Jurkat, Clone E6-1 (cell line): ENCODE measurements at places on chromosomes 6 and 20.

DNA sequence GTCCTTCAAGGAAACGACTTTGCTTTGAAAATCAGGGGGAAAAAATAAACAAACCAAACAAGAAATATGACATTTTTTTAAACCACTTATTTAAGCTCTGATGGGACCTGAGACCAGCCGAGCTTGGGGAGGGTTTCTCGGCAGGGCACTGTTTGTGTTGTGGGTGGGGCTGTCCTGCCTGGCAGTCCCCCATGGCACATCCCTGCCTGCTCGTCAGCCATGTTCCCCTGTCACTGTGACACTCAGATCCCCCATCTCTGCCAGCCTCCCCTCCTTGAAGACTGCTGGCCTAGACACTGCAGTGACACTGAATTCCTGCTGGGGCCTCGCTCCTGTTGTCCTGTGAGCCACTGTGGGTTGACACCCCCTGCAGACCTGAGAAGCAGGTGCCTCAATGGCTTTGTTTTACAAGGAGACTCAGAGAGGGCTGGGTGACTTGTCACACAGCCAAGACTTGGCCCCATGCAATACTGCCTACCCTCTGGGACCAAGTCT, 95.1 kb upstream of the PTPN1 start:
- DNase-seq = no peak

DNA sequence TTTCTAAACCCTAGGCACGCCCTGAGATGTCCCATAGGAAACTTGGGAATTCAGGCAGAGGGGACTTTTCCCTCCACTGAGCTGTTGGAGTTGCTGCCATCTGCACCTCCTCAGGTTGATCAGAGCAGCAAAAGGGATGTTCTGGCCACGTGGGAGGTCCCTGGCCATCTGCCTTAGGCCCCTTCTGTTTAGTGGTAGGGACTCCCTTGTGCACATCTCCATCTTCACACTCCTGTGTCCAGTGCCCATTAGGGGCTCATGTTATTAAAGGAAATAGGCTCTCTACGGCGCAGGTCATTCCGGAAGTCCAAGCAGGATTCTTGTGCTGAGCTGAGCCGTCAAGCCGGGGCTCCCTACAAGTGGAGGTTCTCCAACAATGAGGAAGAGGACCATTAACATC, 237.8 kb upstream of the RIN2 start:
- DNase-seq = no peak

DNA sequence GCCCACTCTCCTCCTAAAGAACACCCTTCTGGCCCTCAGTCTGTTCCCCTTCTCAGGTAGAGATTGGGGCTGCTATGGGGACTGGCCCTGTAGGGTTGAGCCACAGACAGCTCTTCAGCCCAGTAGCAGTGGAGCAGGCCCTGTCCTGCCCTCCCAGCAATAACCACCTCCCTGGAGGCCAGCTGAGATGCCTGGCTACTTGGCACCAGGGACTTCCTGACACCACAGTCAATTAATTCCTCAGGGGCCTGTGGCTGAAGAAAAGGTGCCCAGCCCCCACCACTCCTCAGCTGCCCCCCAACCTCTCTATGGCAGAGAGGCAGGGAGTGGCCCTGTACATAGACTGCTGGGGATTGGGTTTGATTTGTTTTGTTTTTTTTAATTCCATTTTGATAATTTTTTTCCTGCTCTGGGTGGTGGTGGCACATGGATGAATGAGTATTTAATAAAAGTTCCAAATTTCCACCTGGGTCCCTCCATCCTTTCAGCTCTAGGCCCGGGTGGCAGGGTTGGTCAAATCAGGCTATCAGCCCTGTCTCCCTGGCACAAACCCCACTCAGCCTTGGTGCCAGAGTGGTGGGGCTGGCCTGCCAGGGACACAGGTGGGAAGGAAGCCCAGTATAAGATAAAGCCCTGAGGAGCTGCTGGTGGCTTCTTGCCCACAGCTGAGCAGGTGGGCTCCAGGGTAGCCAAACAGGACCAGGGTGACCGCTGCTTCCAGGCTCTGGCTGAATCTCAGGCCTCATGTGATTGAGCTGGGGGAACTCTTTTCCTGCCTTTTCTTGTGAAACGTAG, 1.9 kb upstream of the DEF6 start:
- no peak for DNase-seq

GRCh38 chr20:15924556-15924955, 648.7 kb downstream of the KIF16B start:
- DNase-seq = no peak

DNA sequence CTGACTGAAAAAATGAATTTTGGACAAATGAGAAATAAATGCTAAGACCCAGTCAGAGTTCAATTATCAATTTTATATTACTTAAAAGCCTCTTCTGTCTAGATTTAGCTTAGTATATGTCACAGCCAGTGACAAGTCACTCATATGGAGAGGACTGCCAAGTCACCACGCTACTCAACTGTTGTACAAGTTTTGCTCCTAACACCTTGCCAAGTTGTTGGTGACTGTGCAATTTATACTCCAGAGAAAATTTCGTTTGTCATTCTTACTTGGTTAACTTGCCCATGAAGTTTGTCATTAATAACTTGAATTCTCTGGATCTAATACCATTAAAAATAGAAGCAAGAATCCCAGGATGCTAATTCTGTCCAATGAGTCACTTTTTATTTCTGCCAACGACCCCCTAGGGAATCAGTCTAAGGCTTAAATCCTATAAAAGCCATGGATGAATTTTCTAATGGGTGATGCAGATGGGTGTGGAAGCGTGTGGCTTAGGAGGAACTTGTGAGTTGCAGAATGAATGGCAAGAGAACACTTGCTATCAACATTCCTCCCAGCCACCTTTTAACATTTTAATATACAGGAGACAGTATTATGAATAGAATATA, 30.4 kb upstream of the FBXO30 start:
- no peak for DNase-seq

DNA sequence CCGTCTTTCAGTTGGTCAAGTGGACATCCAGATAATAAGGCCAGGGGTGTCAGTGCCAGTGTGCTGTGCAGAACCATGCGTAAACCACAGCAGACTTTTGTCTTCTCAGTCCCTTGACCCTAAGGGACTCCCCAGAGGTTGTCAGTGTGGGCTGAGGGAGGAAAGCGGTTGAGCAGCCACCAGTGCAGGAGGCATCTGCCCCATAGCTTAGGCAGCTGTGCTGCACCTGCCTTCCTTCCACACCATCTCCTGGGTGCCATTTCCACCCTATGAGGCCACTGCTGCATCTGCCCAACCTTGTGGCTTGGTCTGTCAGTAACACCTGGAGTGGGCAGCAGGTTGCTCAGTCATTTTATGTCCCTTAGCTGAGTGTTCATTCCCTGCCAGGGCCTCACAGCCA, 26.0 kb downstream of the PRPF6 start:
- DNase-seq = no peak

- no peak for DNase-seq
These were observed 5.0 kb downstream of the SMIM28 start for GRCh38 chr6:138382498-138383265.

DNA sequence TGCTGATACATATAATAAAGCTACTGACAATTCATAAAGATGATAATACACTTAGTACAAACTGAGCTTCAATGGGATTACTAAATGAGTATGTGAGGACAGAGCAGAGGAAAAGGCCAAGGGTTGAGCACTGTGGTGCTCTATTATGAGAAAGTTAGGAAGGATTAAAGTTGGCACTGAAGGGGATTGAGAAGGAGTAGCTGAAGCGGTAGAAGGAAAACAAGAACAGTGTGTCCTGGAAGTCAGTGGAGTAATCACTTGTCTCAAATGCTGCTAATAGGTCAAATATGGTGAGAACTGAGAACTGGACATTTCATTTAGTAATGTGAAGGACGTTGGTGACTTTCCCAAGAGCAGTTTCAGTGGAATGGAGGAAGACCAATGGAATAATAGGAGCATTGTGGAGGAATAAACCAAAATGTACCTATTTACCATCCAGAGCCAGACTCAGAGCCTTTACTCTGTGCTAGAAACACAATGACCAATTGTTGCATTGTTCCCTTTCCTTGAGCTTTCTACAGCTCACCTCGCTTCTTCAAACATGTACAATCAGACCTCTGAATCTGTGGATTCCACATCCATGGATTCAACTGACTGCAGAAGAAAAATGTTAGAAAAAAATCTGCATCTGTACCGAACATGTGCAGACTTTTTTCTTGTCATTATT, 255.9 kb downstream of the LAMA2 start:
- DNase-seq = no peak

GRCh38 chr6:158879180-158879579, 60.0 kb upstream of the EZR start:
- no peak for DNase-seq

GRCh38 chr20:57047281-57048026, 219.0 kb downstream of the BMP7 start:
- peak; percentile 35 for DNase-seq

DNA sequence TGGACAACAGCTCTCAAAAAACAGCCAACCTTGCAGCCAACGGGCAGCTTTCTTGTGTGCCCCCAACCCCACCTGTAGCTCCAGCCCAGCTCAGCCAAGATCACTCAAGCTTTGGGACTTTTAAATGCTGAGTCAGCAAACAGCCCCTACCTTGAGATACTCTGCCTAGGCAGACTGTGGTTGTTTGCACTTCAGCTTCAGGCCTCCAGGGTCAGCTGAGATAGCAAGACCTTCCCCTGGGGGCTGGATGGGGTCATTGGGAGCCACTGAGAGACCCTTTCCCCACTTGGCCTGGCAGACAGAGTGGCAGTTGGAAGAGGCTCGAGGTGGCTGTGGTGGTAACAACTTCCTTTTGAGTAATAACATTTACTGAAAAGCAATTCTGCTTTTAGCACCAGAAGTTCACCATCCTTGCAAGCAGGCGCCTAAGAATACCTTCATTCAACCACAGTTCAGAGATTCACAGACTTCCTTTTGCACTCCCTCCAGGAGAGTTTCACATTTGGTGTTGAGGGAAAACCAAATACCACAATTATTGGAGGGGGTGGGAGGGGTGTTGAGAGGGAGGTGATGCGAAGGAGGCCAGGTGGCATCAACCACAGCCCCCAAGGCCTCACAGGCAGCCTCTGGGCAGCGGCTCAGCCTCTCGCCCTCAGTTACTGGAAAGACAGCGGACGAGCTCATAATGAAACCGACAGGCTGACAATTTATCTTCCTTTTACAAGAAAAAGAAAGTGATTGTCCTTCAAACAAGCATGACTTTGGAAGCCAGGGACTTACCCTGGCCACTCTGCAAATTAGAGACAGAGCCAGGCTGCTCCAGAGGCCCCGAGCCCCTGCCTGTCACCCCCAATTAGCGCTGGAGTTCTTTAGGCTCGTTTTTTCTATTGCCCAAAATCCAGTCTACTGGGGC, 148.1 kb downstream of the CEBPB start:
- DNase-seq = peak; percentile 94

- no peak for DNase-seq
These were observed 84.2 kb downstream of the TCP11 start for GRCh38 chr6:35056952-35057351.

GRCh38 chr6:39834278-39834677, 42.1 kb downstream of the DAAM2 start:
- no peak for DNase-seq
